ENCODE measurements at places on chromosomes 12 and 14.

- DNase-seq: no peak
Observed at GRCh38 chr12:1320021-1320420, 274.4 kb downstream of the FBXL14 start.

GRCh38 chr12:131226345-131227265 is 272.9 kb downstream of the ADGRD1 start:
- no peak for DNase-seq

- DNase-seq: no peak
Observed at GRCh38 chr12:57001448-57001906, 4.9 kb downstream of the ZBTB39 start.

- no peak for DNase-seq
Observed at GRCh38 chr12:3718100-3718499, 34.8 kb downstream of the CRACR2A start.
